Thyroid gland (tissue), 4 donors: ENCODE measurements at places on chromosomes 12 and 14.

GRCh38 chr14:74648601-74649000, 36.6 kb upstream of the LTBP2 start:
- H3K36me3 ChIP-seq, result no peaks in the 10 kb centered on the region
- DNase-seq, result no peak
- H3K27me3 ChIP-seq, result no peaks in the 10 kb centered on the region

DNA sequence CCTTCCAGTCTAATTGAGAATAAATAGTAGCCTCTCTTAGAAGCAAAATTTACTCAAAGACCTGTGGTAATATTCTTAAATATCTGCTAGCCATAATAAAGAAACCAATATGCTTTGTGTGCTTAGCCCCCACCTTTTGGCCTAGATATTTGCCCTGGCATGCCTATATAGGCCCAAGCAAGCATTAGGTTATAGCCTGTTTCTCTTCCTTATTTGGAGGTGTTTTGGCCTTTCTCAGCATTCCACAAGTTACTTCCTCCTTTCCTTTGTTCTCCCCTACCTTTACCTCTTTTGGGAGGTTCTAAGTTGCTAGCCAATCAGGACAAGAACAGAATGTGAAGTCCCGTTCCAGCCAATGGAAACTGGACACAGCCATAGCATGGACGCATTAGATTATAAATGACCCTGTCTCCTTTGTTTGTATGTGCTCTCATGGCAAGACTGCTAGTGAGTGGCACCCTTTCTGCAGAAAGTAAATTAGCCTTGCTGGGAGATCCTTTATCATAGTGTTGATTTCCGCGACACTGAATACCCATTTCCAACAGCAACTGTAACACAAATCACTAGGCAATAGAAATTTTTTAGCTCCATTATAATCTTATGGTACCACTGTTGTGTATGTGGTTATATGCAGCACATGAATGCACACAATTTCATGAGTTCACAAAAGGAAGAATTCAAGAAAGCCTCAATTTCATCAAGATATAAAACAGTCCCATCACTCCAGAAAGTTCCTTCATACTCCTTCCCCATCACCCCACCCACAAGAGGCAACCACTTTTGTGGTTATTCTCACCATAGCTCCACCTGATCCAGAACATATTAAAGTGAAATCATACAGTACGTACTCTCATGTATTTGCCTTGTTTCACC, 37.6 kb downstream of the CEP83 start:
- H3K27ac ChIP-seq, result no peak overlapping the region
- H3K4me1 ChIP-seq, result no peaks in the 10 kb centered on the region
- no peak overlapping the region for H3K4me3 ChIP-seq
- no peak for DNase-seq

GRCh38 chr14:96264853-96265252, 8.8 kb downstream of the BDKRB1 start:
- no peaks in the 10 kb centered on the region for H3K36me3 ChIP-seq
- H3K4me3 ChIP-seq, result no peak overlapping the region
- H3K27ac ChIP-seq, result no peak overlapping the region
- DNase-seq, result no peak
- no peaks in the 10 kb centered on the region for H3K27me3 ChIP-seq
- H3K4me1 ChIP-seq, result peaks cover 5% of the 10 kb centered on the region

DNA sequence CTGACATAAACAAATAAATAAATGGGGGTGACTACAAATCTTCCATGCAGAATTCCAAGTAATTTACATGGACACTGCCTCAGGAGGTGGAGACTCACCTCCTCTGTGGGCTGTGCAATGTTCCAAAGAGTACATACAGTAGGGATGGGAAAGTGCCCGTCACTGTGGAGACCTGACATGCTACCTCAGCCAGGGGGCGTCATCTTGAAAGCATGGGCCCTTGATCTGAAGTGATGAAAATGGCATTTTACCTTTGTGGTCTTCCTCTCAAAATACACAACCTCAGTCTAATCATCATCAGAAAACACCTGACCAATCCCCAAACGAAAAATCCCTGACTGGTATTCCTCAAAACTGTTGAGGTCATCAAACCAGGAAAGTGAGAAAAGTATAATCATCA, 48.4 kb downstream of the ANAPC7 start:
- peak; percentile 30 for DNase-seq
- H3K27ac ChIP-seq, result no peak overlapping the region
- H3K36me3 ChIP-seq, result no peaks in the 10 kb centered on the region

GRCh38 chr14:33959692-33960151, 8.8 kb upstream of the EGLN3 start:
- H3K4me1 ChIP-seq, result no peaks in the 10 kb centered on the region
- H3K4me3 ChIP-seq, result no peak overlapping the region
- DNase-seq, result no peak

- no peak overlapping the region for H3K4me3 ChIP-seq
- H3K27ac ChIP-seq, result no peak overlapping the region
- no peak for DNase-seq
- no peaks in the 10 kb centered on the region for H3K36me3 ChIP-seq
- no peaks in the 10 kb centered on the region for H3K27me3 ChIP-seq
Measured at GRCh38 chr12:47387994-47388393, 308.2 kb upstream of the AMIGO2 start.

GRCh38 chr12:96130396-96131059, 63.6 kb upstream of the ELK3 start:
- H3K36me3 ChIP-seq, result no peaks in the 10 kb centered on the region
- H3K27me3 ChIP-seq, result no peaks in the 10 kb centered on the region
- H3K4me3 ChIP-seq, result no peak overlapping the region

GRCh38 chr14:96197969-96198368, 6.7 kb upstream of the BDKRB2 start:
- H3K27ac ChIP-seq, result peak overlapping the region; percentile 97
- peaks cover 46% of the 10 kb centered on the region for H3K4me1 ChIP-seq
- H3K4me3 ChIP-seq, result no peak overlapping the region
- H3K36me3 ChIP-seq, result no peaks in the 10 kb centered on the region
- H3K27me3 ChIP-seq, result no peaks in the 10 kb centered on the region
